ENCODE measurements at places on chromosomes 2 and 18.

DNA sequence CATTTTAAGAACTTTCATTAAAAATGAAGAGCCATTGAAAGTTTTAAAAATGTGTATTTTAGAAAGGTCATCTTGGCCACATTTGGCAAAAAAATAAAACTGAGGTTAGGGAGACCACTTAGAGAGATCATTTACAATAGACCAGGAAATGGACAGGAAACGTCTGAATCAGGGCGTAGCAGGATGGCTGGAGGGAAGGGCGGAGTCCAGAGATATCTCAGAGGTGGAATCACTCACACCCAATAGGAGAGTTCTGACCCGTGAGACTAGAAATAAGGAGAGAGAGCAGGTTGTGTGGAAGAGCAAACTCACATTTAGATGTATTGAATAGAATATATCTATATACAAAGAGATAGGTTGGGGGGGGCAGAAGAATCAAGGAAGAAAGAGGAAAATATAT lies 373.4 kb downstream of the METTL4 start:
- DNase-seq: no peak

GRCh38 chr2:218017211-218018053 lies 14.6 kb upstream of the TNS1 start:
- DNase-seq: no peak

DNA sequence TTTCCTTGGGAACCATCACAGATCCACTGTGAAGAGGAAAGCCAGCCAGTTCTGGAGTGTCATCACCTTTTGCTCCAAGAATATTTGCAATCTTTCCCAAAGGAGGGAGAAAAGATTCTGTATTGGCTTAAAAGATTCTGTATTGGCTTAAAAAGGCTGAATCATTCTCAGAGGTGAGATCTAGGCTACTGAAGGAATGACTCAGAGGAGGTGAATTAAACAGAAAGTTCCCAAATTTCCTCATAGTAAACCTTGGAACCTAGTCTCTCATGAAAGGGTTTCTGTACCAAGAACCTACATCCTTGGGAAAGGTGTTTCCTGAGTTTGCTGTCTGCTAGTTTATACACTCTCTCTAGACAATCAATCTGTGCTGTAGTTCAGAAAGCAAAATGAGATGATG lies 34.1 kb upstream of the GRB14 start:
- DNase-seq: no peak

- no peak for DNase-seq
Observed at GRCh38 chr2:96525211-96525507, 11.4 kb upstream of the ARID5A start.

DNA sequence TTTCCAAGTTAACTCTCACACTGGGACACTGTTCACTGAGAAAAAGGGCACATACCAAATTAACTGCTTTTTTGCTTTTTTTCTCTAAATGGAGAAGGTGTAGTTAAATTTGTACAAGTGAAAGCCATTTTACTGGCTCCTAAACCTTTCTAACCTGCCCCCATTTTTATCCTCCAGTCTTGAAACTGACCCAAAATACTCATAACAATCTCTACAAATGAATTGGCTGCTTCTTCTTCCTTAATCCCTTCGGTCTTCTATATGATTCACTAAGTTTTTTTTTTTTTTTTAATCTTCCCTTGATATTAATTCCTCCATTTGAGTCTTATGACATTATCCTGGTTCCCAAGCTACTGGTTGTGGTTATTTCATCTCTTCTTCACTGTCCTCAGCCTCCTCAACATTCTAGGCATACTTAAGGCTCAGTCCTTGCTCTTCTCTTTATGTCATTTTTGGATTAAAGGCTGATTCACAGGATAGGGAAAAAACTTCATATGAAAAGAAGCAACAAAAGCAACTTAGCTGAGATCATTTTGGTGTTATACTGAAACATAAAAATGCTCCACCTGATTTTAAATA lies 19.8 kb downstream of the ORC2 start:
- no peak for DNase-seq

DNA sequence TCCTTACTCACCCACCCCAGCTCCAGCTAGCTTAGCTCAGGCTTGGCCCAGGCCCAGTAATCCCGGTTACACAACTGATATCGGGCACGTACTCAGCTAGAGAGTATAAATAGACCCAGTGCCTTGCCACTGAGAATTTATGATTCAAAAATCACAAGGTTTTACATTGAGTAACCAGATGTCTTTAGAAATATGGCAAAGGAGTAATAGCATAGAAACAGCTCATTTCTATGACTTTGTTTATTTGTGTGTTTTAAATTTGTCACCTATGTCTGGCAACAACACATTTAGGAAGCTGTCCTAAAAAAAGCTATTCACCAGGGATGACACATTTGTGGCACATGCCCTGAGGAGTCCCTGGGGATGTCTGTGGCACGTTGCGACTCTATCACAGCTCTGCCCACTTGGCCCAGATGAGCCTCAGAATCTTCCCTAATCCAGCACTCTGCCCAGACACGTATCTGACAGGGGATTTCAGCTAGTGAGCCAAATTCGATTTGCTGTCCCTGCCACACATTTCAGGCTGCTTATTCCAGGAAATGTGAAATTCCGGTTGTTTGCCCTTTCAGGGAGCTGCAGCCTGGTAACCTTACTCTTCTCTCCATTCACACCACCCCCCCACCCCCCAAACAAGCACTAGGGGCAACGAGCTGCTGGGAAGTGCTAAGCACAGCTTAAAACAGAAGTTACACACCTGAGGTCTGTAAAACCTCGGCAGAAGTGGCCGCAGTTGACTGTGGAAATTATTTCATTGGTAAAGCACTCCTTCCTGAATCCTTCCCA lies 85.4 kb upstream of the ZCCHC2 start:
- peak; percentile 99 for DNase-seq

DNA sequence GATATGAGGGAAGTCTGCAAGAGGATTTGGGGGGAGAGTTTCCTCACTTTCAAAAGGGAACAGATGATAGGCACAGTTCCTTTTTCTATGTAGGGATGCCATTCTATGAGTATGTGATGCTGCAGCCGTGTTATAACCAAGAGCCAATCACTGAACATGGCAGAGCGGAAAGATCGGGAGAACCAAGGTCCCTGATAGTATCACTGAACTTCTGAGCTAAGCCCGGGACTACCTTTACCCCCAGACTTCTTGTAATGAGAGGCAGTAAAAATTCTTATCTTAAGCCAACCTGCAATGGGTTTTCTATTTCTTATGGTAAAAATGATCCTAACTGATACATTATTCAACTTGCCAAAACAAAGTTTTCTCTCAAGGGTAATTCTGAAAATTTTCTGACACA lies 21.6 kb upstream of the SLC1A4 start:
- DNase-seq: peak; percentile 21

DNA sequence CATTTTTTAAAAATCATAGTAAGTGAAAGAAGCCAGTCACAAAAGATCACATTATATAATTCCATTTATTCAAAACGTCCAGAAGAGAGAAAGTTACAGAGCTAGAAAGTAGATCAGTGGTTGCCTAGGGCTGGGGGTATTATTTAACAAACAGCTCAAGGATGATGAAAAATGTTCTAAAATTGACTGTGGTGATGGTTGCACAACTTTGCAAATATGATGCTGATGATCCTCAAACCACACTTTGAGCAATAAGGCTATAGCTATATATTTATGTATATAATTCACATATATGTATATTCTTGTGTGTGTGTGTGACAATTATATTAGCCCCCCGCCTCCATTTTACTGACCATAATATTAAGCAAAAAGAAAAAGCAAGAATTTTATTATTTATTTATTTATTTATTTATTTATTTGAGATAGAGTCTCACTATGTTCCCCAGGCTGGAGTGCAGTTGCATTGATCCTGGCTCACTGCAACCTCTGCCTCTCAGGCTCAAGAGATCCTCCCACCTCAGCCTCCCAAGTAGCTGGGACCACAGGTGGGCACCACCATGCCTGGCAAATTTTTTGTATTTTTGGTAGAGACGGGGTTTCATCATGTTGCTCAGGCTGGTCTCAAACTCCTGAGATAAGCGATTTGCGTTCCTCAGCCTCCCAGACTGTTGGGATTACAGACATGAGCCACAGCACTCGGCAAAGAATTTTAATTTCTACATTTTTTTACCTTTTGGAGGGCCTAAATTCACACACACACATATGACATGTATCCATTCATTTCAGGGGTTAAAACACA lies 1.9 kb downstream of the WDR12 start:
- peak; percentile 1 for DNase-seq

GRCh38 chr2:222290401-222290735 lies 8.4 kb downstream of the PAX3 start:
- DNase-seq: no peak

GRCh38 chr2:110770959-110771431 lies 38.6 kb downstream of the ACOXL start:
- no peak for DNase-seq

DNA sequence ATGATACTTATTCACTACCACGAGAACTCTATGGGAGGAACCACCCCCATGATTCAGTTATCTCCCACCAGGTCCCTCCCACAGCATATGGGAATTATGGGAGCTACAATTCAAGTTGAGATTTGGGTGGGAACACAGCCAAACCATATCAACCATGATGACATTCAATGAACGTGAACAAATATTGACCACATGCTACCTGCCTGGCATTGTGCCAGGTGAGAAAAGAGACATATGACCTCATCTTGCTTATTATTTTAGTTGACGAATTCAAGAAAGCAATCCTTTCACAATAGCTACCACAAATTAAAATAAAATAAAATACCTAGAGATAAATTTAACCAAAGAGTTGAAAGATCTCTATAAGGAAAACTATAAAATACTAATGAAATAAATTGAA lies 286.5 kb upstream of the CRIM1 start:
- DNase-seq: no peak

- DNase-seq: no peak
Observed at GRCh38 chr2:177692783-177693269, 300.3 kb downstream of the AGPS start.

DNA sequence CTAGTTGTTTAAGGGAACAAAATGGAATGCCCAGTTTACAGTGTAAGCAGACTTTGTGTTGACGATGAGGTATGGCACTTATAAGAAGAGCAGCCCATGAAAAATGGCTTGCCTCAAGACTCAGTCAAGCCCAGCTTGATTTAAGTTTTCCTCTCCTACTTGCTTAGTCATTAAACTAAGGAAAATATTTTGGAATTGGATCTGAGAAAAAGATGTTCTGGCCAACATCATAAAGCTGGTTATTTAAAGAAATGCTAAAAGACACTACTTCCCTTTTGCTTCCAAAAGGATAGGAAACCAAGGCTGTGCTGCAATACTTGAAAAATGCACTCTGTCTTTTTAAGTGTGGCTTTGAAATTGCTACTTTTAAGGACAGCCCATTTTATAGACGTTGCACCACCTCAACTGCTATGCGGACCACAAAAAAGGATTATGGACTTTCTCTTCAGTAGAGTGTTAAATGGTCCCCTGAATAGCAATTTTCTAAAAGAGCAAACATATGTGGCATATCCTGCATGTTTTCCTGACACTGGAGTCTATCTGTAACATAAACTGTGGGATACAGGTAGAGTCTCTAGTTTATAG lies 32.1 kb downstream of the CCDC141 start:
- DNase-seq: no peak

GRCh38 chr2:240921311-240921994 lies 15.3 kb downstream of the CROCC2 start:
- DNase-seq: no peak

- no peak for DNase-seq
Observed at GRCh38 chr2:139427164-139427563, 647.0 kb upstream of the NXPH2 start.

DNA sequence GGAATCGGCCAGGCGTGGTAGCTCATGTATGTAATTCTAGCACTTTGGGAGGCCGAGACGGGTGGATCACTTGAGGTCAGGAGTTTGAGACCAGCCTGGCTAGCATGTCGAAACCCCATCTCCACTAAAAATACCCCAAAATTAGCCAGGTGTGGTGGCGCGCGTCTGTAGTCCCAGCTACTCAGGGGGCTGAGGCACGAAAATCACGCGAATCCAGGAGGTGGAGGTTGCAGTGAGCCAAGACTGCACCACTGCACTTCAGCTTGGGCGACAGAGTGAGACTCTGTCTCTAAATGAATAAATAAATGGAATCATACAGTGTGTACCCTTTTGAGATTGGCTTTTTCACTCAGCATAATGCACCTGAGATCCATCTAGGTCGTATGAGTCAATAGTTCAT lies 19.4 kb upstream of the TTC39C start:
- no peak for DNase-seq

GRCh38 chr2:187157046-187157445 lies 291.0 kb downstream of the CALCRL start:
- DNase-seq: no peak

DNA sequence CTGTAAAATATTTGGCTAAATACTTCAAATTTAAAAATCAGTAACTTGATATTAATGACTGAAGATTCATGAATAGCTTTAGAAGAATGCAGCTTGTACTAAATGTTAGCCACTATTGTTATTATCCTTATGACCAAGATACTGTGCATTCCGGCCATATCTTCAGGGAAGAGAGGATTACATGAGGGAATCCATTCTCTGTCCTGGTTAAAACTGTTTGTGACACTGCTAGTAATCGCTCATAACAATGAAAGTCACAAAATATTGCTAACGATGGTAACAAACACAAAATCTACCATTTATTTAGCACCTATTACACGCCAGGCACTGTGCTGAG lies 217.7 kb downstream of the PRKCE start:
- DNase-seq: no peak

DNA sequence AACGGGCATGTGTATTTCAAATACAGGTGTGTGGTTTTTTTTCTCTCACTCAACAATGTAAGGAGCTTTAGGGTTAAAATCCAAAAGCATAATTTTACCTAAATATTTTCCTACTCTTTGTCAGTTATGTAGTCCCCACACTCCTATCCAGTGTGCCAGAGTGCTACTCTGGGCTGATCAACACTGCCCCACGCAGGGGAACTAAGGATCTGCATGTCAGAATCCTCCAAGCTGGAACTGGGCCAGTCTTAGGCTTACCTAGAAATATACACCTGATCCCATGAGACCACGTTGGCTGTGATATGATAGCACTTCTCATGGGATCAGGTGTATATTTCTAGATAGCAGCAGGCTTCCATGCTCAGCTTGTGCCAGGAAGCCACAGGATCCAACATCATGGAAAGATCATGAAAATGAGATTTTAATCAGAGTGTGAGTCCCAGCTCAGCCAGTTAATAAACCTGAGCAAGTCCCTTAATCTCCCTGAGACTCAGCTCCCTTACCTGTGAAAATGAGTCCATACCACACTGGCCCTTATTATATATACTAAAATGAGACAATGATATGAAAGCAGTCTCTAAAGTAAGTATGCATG lies 29.7 kb downstream of the CCDC141 start:
- peak; percentile 10 for DNase-seq

DNA sequence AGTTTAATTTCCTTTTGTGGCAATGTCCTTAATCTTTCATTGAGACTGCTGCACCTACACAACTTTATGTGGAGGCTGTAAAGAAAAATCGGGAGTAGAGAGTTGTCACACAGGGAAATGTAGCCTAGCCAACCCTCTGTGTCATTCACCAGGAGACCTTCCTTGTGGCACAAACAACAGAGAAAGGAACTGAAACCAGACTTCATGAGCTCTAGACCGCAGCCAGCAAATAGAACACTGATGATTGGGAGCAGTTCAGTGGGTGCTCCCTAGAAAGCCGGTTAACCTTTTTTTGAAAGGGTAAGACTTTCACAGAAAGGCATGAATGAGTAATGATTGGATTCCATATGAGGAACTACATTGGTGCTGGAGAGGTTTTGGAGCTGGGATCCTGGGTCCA lies 1752.4 kb upstream of the CELF4 start:
- peak; percentile 65 for DNase-seq

GRCh38 chr2:14189929-14190328 lies 442.6 kb upstream of the LRATD1 start:
- DNase-seq: no peak

GRCh38 chr2:134039912-134040581 lies 213.8 kb upstream of the MGAT5 start:
- no peak for DNase-seq

GRCh38 chr18:50707855-50708469 lies 111.9 kb downstream of the MRO start:
- no peak for DNase-seq

Measured in inflammatory macrophage treated with lipopolysaccharide for 4 hours (primary cell).